ENCODE measurements at places on chromosomes 12 and 14. TPM values are rescaled to one million over a fixed set of nuclear protein-coding genes. Genes with fewer than 3 reads are reported as not detected.

- peak; percentile 6 for DNase-seq
Observed at GRCh38 chr12:28172434-28173030, 17.7 kb upstream of the CCDC91 start.

Gene SLC2A3
- total RNA-seq: 528 TPM

GRCh38 chr12:126163984-126164383 is 1098.7 kb downstream of the AACS start:
- DNase-seq: no peak

Gene CGRRF1
- total RNA-seq: 9.6 TPM

DNA sequence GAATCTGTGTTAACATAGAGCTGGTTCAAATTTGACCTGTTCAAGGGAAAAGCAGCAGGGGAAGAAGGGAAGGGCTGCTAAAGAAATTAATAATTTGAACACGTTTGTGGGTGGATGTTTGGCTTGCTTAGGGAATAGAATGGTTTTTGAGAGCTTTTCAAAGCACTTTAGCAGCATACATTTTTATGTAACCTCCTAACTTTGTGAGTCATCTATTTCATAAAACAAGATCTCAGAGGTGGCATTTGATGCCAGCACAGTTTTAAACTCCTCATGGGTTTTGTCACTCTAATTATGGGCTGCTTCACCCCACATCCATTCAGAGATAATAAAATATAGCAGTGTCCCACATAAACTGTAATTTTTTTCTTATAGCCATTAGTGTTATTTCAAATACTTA is 143.8 kb downstream of the ACSS3 start:
- DNase-seq: no peak

- no peak for DNase-seq
Observed at GRCh38 chr12:78177298-78177697, 346.6 kb downstream of the NAV3 start.

Gene CLSTN3
- 29.0 TPM for total RNA-seq

GRCh38 chr14:104657563-104658324 is 31.7 kb upstream of the INF2 start:
- DNase-seq: peak; percentile 75

DNA sequence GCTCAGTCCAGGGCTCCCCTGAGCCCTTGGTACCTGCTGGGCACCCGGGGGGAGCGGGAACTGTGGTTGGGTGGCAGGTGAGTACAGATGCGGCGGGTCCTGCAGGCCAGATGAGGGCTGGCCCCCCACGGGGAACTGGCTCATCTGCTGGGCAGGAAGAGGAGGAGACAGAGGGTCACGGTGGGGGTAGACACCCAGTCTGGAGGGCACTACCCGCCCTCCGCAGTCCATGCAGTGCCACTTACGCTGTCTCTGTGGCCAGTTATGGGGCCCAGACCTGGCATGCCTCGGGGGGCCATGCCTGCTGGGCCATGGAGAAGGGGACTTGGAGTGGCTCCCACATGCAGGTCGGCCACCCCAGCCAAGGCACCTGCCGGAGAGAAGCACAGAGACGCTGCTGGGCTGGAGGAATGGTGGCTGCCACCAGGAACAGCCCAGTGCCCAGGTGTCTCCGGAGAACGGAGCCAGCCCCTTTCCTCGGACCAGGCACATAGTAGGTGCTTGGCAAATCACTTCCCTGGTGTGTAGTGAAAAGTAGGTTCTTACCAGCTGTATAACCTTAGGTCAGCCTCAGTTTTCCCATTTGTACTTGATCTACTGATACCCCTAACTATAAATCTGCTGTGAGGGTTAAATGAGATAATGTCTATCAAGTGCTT is 21.1 kb downstream of the FOXN4 start:
- no peak for DNase-seq

GRCh38 chr14:62015945-62016344 is 253.7 kb downstream of the SNAPC1 start:
- DNase-seq: no peak

Gene TMEM233
- not detected for total RNA-seq

Gene ZFYVE26
- 14.4 TPM for total RNA-seq

GRCh38 chr14:101796479-101796878 is 35.0 kb downstream of the PPP2R5C start:
- no peak for DNase-seq

DNA sequence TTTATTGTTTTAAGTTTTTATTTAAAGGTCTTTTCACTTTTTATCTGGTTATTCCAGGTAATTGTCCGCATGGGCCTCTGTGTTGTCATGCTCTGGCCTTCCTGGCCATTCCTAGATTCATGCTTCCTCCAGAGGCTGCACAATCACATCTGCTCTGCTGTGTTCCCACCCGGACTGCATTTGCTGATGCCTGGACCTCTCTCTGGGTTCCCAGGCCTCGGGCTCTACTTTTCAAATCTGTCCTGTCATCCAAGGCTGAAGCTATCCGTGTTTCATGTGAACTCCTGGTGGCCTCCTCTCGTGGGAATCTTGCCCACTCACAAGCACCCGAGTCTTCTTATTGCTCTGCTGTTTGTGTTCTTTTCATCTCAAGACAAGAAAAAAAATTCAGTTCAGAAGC is 16.1 kb upstream of the VDR start:
- DNase-seq: no peak

Gene ST8SIA1
- 1.5 TPM for total RNA-seq

DNA sequence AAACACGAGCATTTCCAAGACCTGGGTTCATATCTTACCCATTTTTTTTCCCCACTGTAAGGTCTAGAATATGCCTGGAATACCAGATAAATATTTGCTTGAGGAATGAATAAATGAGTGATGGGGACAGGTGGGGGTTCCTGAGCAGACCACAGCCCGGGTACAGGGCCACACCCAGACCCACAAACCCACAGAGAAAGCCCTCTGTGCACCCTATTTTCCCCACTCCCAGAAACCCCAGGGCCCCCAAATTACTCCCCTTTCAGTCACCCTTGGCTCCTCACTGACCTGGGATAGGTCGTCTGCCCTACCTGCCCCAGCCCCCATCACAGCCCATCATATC is 66.5 kb upstream of the DDX11 start:
- DNase-seq: no peak

- no peak for DNase-seq
Observed at GRCh38 chr12:42968426-42968825, 378.9 kb upstream of the PRICKLE1 start.

Gene IAPP
- total RNA-seq: not detected

Gene KCNMB4
- total RNA-seq: 1.0 TPM

- no peak for DNase-seq
Observed at GRCh38 chr14:95562892-95563685, 28.2 kb downstream of the GLRX5 start.

GRCh38 chr14:73755434-73756014 is 41.3 kb upstream of the PNMA1 start:
- DNase-seq: no peak

GRCh38 chr14:89365061-89365801 is 51.8 kb downstream of the FOXN3 start:
- DNase-seq: peak; percentile 73

DNA sequence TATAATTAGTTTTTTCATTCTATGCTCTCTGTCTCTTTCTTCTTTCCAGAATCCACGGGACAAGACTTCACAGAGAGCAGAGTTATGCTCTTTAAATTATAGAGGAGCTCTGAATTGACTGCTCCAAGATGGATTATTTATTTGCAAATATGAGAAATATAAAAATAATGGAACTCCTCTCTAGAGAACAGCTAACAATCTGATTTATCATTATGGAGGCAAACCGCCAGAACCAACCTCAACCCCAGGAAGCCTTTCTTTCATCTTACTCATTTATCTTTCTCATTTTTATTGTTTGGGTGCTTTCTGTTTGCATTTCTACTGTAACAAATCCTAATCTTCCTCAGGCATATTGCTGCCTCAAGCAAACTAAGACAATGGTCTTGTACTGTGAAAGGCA is 216.5 kb downstream of the C12orf50 start:
- no peak for DNase-seq

- DNase-seq: no peak
Observed at GRCh38 chr12:113203852-113204760, 17.2 kb upstream of the TPCN1 start.
